Endothelial cell (in vitro differentiated cells): ENCODE measurements at places on chromosomes 6 and 20.

GRCh38 chr6:94955156-94955555 is 622.2 kb upstream of the MANEA start:
- no peaks in the 10 kb centered on the region for H3K36me3 ChIP-seq
- no peaks in the 10 kb centered on the region for H3K4me1 ChIP-seq
- H3K27ac ChIP-seq = no peak overlapping the region

- peaks cover 4% of the 10 kb centered on the region for H3K4me1 ChIP-seq
- no peak overlapping the region for H3K27ac ChIP-seq
Measured at GRCh38 chr20:22962567-22963439, 72.3 kb upstream of the SSTR4 start.

DNA sequence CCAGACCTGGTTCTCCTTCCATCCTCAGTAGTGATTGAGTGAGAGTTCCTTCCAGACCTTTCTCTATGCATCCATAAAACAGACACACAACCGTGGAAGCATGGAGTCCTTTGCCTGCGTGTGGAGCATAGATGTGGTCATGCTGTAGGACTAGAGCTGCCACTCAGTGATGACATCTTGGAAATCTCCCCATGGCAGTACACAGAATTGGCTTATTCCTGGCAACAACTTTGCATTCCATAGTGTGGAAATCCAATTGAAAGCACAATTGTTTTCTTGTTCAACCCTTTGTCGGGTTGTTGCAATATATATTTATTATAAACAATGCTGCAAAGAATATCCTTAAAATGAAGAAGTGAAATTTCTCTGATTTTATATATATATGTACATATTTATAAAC is 547.8 kb downstream of the CDH26 start:
- no peak overlapping the region for H3K4me3 ChIP-seq
- no peak overlapping the region for H3K27ac ChIP-seq
- H3K27me3 ChIP-seq = no peaks in the 10 kb centered on the region
- DNase-seq = no peak
- no peaks in the 10 kb centered on the region for H3K36me3 ChIP-seq

- H3K27me3 ChIP-seq = peaks cover 1% of the 10 kb centered on the region
- no peaks in the 10 kb centered on the region for H3K36me3 ChIP-seq
- no peak overlapping the region for H3K27ac ChIP-seq
- no peak for DNase-seq
Measured at GRCh38 chr6:152932865-152933264, 50.0 kb downstream of the FBXO5 start.

GRCh38 chr6:5241252-5241651 is 19.5 kb downstream of the LYRM4 start:
- no peak overlapping the region for H3K27ac ChIP-seq
- peaks cover 8% of the 10 kb centered on the region for H3K36me3 ChIP-seq
- DNase-seq = no peak
- peaks cover 18% of the 10 kb centered on the region for H3K4me1 ChIP-seq
- H3K4me3 ChIP-seq = no peak overlapping the region

- H3K27me3 ChIP-seq = no peaks in the 10 kb centered on the region
- no peaks in the 10 kb centered on the region for H3K36me3 ChIP-seq
- peaks cover 8% of the 10 kb centered on the region for H3K4me1 ChIP-seq
- no peak for DNase-seq
Measured at GRCh38 chr6:146153040-146153758, 124.3 kb downstream of the GRM1 start.

GRCh38 chr20:21515300-21516179 is 1.7 kb upstream of the NKX2-2 start:
- no peaks in the 10 kb centered on the region for H3K36me3 ChIP-seq
- H3K27me3 ChIP-seq = peaks cover 38% of the 10 kb centered on the region
- H3K27ac ChIP-seq = no peak overlapping the region
- peaks cover 44% of the 10 kb centered on the region for H3K4me1 ChIP-seq
- no peak for DNase-seq

DNA sequence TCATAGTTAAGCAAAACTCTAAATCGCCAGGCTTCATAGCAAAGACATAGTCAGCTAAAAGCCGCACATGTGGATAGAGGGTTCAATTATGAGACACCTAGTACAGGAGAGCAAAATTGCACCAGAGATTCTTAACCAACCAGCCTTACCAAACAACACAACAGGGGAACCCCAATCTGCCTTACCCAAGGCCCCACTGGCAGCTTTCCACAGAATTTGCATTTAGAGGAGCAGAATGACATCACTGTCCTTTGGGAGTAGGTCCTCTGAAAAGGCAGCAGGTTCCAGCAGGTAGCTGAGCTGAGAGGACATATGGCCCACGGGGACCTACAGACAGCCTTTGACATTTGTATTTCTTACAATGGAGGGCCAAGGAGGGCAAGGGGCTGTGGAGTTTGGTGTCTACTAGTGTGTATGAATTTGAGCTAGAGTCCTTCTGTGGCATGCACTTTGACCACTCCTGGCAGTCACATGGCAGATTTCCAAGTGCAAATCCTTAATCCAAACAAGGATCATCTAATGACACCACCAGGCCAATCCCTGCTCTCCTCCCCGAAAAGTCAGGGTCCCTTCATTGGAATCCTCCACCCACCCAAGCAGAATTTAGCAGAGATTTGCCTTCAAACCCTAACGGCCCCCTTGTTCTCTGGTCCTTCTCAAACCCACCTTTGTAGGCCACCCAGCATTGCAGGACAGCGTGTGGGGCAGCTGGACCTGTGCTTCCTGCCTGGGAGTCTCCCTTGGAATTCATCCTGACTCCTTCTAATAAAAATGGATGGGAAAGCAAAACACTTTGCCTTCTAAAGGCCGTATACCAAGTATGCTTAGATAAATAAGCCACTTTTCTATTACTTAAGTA is 171.2 kb upstream of the SUPT3H start:
- DNase-seq = no peak
- peaks cover 7% of the 10 kb centered on the region for H3K4me1 ChIP-seq
- no peak overlapping the region for H3K27ac ChIP-seq
- peaks cover 1% of the 10 kb centered on the region for H3K27me3 ChIP-seq
- no peak overlapping the region for H3K4me3 ChIP-seq

- H3K36me3 ChIP-seq = peaks cover 15% of the 10 kb centered on the region
- H3K27ac ChIP-seq = no peak overlapping the region
- DNase-seq = no peak
- H3K4me1 ChIP-seq = peaks cover 12% of the 10 kb centered on the region
- H3K27me3 ChIP-seq = peaks cover 2% of the 10 kb centered on the region
Measured at GRCh38 chr6:606829-607379, 50.0 kb downstream of the HUS1B start.
